NCI-H460 (cell line): ENCODE measurements at places on chromosomes 13 and 19. TPM values are rescaled to one million over a fixed set of nuclear protein-coding genes. Genes with fewer than 3 reads are reported as not detected.
A peak's percentile ranks its signal among the peaks of the same experiment; 100 is the strongest.

DNA sequence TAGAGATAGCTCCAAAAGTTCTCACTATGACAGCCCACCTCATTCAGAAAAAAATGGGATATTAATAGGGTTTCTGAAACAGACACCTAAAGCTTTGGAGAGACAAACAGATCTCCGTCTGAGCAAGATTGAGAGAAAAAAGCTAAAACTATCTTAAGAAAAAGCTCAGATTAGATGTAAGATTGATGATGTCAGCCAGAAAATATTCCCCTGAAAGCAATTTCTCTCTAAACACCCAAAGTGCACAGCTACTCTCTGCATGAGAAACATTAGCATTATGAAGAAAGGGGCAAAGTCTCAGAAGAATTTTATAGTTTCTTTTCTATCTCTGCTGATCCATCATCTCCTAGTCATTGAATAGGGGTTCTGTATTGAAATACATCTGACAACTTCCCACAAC lies 148.9 kb downstream of the ZNF737 start:
- DNase-seq, result no peak

GRCh38 chr19:49749055-49749716 lies 13.9 kb downstream of the TSKS start:
- no peak for DNase-seq

DNA sequence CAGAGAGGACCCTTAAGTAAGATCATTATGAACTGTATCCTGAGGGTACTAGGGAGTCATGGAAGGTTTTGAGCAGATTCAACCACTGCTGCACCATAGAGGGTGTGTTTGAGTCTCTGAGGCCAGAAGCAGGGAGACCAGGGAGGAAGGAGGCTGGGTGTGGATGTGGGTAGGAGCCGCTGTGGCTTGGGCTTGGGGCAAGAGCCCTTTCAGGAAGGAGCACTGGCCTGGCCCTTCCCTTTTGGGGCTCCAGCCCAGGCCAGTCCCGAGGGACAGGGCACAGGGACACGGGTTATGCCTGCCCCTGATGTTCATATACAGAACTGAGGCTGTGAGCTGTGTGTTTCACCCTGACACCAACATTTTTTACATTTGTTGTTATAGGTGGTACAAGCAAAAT lies 7.2 kb downstream of the CIC start:
- no peak for DNase-seq

DNA sequence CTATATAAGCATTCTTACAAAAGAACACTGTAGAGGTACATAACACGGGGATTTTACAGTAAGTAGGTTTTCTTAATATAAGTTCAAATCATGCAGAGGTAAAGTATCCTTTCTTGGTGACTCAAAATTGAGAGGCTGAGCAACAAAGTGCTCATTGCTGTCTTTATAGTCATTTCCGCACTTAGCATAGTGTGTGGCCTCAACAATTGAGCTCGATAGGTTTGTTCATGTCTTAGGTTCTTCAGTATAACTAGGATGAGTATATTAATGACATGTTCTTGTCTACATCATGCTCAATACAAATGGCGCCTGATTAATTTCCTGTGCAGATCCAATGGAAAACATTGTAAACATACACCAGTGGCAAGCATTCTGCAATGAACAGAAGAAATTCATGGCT lies 1.4 kb downstream of the WDFY2 start:
- DNase-seq, result no peak

DNA sequence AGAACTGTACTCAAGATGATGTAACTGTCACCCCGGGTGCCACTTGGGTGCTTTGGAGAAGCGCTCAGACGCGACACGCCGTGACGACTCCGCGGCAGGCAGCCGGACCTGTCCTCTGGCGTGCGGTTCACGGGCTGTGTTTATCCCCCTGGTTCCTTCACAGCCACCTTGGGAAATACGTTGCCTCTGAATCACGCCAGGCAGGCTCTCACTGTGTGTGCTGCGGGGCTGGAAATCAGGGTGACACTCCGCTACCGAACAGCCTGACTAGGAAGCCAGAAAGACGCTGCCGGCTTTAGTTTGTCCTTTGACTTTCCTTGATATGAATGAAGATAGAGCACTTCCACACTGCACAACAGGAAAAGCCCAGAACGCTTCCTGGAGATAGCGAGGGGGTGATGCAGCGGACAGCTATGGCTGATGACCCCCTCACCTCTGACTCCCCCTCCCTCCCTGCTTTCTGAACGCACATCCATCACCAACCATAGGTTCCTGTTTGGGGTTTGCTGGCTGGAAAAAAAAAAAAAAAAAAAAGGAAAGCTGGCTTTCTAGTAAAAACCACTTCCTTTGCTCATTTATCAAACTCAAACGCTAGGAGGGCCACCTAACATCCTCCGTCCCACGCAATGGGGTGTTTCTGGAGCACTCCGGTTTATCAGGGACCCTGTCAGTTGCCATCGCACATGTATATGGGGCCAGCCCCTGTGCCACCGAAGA lies 3.7 kb upstream of the GP6 start:
- DNase-seq, result no peak

TYK2 gene
- 43.4 and 43.9 TPM in 2 replicates for total RNA-seq

OCEL1 gene
- 3.7 and 3.8 TPM in 2 replicates for total RNA-seq

LYPD3 gene
- total RNA-seq, result 0.05 and 0.29 TPM in 2 replicates

GRCh38 chr19:17790059-17790780 lies 4.7 kb upstream of the B3GNT3 start:
- no peak for DNase-seq

DNA sequence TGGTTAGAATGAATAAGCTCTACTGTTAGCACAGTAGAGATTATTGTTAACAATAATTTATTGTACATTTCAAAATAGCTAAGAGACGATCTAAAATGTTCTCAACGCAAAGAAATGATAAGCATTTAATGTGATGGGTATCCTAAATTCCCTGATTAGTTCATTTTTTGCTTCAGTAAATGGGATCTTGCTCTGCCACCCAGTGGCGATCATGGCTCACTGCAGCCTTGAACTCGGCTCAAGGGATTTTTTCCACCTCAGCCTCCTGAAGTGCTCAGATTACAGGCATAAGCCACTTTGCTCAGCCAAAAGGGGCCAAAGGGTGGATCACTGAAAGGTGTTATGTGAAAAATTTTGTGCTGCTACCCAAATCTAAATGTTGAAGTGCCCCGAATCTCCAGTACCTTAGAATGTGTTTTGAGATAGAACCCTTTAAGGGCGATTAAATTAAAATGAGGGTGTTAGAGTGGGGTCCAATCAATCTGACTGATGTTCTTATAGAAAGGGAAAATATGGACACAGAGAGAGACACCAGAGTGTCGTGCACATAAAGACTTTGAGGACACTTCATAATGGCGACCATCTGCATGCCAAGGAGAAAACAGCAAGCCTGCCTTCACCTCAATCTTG lies 31.5 kb upstream of the ZNF766 start:
- peak; percentile 49 for DNase-seq

GRCh38 chr19:52148256-52148655 lies 8.5 kb upstream of the ZNF616 start:
- no peak for DNase-seq

DNA sequence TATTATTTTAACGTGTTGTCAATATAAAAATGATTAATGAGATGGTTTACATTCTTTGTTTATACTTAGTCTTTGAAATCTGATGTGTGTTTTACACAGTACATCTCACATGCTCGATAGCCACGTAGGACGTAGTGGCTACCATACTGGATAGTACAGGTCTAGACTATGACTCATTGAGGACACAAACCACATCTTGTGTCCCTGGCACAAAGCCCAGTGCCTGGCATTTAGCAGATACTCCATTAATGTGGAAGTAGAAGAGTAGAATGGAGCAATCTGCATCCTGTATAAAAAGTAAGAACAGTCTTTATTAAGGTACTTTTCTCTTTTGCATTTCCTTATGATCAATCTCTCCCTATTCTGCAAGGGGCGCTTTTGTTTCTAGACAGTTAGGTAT lies 49.0 kb upstream of the FRY start:
- peak; percentile 83 for DNase-seq

HSD17B14 gene
- 1.6 and 2.0 TPM in 2 replicates for total RNA-seq

DNA sequence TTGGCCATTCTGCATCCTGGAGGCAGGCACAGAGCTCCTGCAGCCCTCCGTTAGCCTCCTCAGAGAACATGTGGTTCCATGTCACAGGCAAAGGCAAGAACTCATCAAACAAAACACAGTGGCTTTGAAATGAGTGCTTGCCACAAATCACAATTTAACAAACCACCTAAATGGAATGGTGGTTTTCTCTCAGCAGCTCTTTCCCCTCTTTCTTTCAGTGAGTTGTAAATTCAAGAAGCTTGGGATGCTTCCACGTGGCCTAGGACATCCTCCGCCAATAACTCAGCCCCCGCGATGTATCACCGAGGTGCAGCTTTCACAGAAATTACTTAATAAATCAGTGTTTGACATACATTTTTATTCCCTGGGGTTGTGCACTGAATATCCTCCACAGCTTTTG lies 65.4 kb upstream of the RFC3 start:
- no peak for DNase-seq

NXNL1 gene
- not detected in 2 replicates for total RNA-seq

DNA sequence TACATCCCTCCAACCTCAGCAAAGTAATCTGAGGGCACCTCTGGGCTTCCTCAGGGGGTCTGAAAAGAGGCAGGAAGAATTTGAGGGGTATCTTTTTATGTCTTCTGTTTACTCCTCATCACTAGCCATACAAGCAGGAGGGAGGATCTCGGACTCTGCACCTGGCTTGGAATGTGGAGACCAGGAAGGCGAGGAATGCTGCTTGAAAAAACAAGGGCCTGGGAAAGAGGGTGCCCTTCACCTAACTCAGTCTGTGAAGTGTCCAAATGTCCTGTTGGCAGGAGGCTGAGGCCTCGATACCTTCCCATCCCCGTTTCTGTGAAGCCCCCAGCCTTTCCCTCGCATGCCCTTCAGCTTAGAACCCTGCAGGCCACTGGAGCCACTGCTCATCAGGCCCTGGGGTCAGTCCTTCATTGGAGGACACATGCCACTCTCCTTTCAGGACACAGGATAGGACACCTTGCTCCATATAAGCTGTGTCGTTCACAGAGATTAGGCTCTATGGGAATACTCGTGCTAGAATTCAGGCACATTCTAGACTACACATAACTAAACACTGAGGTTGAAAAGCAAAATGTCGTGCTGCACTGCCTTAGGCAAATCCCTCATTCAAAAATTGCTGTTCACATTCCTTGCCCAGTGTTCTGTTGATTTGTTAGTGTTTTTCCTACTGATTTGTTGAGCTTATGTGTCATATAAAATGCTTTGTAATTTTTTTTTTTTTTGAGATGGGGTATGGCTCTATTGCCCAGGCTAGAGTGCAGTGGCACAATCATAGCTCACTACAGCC lies 49.7 kb downstream of the ESD start:
- DNase-seq, result no peak

DNA sequence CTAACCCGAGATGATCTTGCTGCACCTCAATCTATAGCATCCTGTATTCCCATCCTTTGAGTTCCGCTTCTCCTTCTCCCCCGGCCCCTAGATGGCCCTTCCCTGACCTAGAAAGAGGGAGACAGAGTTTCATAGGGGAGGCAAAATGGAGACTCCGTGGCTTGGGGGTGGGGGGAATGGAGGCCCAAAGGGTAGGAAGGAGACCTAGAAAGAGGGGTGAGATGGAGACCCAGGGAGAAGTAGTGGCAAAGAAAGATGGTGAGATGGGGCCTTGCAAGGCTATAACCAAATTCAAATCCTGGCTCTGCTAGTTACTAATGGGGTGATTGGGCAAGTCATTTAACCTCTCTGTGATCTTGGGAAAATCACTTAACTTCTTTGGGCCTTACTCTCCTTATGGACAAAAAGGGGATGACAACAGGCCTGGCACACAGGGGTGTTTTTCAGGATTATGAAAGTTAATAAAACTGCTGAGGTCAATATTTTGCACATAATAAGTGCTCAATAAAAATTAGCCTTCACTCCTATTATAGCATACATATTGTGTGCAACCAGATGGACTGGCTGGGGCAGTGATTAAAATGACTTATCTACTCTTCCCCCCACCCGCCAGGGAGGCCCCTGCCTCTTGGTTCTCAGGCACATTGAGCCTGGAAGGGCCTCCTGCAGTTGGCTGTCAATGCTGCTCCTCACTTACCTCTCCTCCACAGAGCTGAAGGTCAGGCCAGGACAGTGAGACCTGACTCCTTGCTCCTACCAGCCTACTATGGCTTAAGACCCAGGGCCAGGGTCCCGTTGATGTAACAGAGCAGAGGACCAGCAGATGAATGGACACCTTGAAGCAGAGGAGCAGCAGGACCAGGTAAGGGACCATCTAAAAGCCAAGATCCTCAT lies 633 bp downstream of the SPHK2 start:
- no peak for DNase-seq

DNA sequence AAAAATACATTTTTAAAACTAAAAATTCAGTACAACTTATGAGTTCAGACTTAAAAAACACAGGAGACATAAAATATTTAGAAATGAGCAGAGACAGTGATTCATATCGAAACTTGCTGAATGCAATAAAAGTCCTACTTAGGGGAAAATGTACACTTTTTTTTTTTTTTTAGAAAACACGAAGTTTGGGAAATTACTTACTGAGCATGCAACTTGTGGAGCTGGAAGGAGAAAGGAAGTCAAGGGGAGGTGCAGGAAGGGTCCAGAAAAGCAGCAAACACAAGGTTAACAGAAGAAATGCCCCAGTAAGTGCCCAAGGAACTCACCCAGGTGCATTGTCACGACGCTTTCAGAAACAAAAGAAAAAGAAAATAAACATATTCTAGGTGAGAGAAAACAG lies 18.6 kb upstream of the LAIR1 start:
- no peak for DNase-seq

- no peak for DNase-seq
Observed at GRCh38 chr13:21966014-21966413, 295.1 kb downstream of the FGF9 start.
